ENCODE measurements at places on chromosomes 5 and 9. TPM values are rescaled to one million over a fixed set of nuclear protein-coding genes. Genes with fewer than 3 reads are reported as not detected.

DNA sequence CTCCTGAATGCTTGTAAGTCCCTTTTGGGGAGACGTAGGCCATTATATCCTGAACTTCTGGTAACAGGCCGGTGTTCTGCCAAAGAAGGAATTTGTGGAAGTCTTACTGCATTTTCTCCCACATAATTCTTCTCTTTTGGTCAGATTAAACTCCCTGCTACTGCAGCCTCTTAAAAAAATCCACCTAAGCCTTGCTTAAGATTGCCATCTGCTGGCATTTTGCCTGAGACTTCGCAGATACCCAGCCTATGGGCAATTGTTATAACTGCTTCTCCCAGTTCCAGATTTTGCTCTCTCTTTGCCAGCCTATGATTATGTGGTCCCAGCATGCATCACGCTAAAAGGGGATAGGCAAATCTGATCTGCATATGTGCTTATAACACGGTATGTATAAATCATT lies 391.6 kb upstream of the CHD1 start:
- DNase-seq = no peak

- no peak for DNase-seq
Measured at GRCh38 chr5:149916334-149917072, 28.1 kb downstream of the PDE6A start.

- DNase-seq = no peak
Measured at GRCh38 chr9:79254900-79255650, 316.7 kb upstream of the TLE4 start.

The SLCO6A1 gene
- not detected for total RNA-seq
